ENCODE measurements at places on chromosomes 12 and 14. TPM values are rescaled to one million over a fixed set of nuclear protein-coding genes. Genes with fewer than 3 reads are reported as not detected.

- no peak for DNase-seq
These were observed 28.2 kb upstream of the SNRPF start for GRCh38 chr12:95830335-95831089.

DNA sequence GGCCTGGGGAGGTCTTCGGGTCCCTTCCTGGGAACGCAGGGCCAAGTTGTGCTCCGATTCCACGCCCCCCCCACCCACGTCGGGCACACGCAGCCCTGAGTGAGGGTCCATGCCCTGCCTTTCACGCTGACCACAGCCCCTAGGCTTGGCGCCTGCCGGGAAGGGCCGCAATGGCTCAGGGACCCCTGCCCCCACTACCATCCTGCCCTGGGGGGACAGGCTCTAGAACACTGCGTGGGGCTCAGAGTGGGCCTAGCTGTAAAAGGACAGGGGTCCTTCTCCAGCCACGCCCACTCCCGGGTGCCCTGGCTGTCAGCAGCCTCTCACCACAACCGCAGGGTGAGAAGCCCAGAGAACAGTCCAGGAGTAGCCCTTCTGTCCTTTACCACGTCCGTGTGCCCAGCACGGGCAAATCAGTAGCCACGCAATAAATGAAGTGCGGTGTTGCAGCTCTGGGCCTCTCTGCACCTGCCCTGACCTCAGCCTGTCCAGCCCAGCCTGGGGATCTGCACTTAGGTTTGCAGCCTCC lies 9.4 kb upstream of the GPR68 start:
- no peak for DNase-seq

GRCh38 chr12:76033081-76034011 lies 1.8 kb upstream of the PHLDA1 start:
- DNase-seq, result no peak

DNA sequence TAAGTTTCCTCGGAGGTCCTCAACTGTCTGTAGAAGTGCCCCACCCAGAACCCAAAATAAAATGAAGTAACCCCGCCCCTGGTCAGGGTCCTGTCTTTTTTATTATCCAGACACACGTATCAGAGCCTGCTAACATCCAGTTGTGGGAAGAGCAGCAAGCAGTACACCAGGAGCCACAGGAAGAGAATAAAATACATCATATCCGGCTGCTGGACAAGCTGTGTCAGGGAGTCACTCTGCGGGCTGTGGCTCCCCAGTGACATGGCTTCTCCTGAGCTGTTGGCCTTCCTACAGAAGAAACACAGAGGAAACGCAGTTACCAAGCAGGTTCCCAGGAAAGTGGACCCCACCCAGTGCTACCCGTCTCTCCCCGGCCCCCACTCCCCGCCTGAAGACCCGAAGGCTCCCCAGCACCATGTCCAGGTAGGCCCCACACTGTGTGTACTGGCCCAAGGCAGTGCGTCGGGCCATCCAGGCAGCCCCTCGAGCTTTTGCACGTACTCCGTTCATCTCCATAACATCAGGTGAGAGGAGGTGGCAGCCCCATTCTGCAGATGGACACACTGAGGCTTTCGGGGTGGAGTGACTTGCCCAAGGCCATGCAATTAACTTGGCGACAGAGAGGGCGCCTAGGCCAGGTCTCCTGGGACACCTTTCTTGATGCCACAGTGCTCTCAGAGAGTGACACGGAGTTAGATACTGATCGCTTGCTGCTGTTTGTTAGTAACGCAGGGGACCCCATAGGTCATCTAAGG lies 34.3 kb upstream of the DICER1 start:
- no peak for DNase-seq

DNA sequence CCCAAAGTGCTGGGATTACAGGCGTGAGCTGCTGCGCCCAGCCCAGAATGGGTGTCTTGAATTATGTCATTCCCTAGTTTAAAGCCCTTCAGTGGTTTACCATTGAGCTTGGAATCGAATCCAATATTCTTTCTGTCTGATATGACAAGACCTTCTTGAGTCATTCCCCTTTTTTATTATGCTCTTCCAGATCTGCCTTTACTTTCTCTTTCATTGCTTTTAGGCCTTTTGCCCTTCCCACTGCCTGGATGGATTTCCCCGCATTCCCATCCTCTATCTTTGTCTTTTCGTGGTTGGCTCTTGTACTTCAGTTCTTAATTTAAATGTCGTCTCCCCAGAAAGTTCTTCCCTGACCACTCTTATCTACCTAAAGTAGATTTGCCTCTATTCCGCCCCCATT lies 1.6 kb downstream of the TRAFD1 start:
- DNase-seq, result no peak

DNA sequence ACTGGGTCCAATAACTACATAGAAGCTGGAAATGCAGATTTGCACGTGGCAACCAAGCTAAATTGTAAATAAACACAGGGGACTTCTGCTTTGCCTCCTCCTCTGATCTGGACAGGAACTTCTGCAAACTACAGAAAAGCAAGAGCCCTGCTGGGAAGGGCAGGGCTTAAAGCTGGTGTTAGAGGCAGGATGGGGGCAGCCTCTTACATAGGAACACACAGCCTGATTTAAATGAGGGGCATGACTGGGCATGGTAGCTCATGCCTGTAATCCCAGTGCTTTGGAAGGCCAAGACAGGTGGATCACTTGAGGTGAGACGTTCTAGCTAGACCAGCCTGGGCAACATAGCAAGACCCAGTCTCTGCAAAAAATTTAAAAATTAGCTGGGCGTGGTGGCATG lies 46.7 kb downstream of the ERH start:
- DNase-seq, result no peak

- no peak for DNase-seq
These were observed 19.0 kb upstream of the PELI2 start for GRCh38 chr14:56099081-56099797.

SMIM41 gene
- 0.19 TPM for polyA plus RNA-seq

DNA sequence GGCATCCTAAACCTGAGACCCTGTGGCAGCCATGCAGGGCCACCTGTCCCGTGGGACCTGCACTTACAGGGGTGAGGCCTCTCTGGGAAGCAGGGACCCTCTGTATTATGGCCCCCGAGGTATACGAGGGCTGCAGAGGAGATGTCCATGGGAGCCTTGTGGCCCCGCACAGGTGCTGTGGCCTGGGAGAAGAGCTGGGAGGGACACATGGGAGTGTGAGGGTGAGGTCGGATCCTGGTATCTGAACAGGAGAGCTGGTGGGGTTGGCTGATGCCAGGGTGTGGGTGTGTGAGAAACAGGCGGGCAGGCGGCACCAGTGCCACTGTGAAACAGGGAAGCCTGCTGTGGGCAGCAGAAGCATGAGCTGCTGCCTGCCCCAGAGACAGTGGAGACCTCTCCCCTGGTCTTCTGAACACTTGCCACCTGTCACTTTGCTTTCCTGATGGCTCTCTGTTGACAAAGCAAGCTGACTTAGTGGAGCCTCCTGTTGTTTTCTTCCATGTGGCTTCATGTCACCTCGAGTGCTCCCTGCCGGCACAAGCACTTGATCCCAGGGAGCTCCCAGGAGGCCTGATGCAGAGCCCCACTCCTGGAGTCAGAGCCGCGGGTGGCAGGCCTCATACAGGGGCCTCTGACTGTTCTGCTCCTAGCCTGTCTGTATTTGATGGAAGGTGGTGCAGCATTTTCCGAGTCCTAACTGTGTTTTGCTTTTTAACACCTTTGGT lies 19.8 kb upstream of the AMN start:
- no peak for DNase-seq

GRCh38 chr12:93139028-93139665 lies 210.1 kb upstream of the EEA1 start:
- DNase-seq, result no peak

DNA sequence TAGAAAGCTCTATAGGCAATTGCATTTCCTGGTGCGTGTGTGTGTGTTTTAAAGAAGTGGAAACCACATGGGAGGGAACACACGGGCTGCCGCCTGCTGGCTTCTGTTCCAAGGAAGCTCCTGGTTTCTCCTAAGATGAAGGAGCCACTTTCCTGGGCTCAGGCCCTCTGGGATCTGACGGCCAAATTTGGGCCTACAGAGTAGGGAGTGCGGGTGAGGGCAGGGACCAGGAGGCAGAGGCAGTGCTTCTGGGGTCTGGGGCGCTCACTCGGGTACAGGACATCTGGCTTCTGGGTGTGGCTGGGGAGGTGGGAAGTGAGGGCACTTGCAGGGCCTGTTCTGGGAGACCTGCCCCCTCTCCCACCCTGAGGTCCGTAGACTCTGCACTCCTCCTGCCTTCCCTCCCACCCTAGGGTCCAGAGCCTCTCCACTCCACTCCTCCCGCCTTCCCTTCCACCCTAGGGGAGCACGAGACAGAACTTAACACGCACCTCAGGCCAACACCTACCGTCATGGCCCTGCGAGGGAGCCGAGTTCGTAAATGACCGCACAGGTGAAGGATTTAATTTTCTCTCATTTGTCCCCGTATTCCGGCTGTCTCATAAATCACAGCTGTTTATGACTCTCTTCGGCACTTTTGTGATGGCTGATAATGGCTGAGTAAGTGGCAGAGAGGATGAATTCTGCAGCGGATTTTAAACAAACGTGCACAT lies 127.7 kb downstream of the KIF26A start:
- no peak for DNase-seq

DNAJC22 gene
- polyA plus RNA-seq, result 0.15 TPM

PROX2 gene
- polyA plus RNA-seq, result 0.79 TPM

DNA sequence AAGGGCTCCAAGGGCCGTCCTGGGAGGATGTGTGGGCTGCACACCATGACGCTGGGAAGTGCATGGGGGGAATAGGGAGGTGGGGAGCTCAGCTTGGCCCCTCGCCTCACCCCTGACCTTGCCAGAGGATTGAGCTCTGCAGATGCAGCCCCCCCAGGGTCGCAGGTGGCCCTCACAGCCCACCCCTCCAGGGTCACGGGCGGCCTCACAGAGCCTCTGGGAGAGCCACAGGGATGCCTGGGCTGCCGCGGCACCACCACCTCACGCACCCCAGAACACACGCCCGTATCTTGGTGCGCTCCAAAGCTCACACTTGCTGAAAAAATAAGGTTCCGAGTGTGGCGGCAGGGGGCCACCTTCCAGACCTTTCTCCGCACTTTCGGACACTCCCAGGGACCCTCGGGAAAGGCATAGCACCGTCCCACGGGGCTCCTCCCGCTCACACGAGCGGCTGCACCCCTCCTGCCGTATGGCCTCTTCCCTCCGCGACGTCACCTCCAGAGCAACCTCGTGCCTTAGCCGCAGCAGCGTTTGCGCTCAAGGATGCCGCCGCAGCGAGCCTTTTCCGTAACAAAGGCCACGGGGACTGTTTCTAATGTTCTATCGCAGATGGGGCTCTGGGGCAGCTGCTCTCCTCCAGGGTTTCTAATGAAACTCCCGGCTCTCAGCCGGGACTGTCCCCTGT lies 9.9 kb upstream of the FBRSL1 start:
- DNase-seq, result no peak

GRCh38 chr12:118355843-118356242 lies 16.9 kb downstream of the TAOK3 start:
- DNase-seq, result no peak

DNA sequence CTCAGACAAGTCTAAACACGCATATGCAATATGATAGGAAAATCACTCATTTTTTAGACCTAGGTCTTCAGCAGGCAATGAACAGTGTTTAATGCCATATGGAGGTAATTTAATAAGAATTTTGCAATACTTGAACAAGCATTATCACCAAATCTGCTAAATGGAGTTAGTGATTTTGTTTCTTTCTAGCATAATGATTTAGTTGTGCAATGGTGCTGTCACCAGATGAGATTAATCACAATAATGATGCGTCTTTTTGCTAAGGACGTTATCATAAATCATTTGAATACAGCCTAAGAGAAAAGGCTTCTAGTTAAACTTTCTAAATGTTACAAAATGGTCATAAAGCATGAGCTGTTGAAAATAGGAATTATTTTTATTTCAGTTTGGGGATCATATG lies 170.0 kb upstream of the SLC16A7 start:
- DNase-seq, result peak; percentile 73

DNA sequence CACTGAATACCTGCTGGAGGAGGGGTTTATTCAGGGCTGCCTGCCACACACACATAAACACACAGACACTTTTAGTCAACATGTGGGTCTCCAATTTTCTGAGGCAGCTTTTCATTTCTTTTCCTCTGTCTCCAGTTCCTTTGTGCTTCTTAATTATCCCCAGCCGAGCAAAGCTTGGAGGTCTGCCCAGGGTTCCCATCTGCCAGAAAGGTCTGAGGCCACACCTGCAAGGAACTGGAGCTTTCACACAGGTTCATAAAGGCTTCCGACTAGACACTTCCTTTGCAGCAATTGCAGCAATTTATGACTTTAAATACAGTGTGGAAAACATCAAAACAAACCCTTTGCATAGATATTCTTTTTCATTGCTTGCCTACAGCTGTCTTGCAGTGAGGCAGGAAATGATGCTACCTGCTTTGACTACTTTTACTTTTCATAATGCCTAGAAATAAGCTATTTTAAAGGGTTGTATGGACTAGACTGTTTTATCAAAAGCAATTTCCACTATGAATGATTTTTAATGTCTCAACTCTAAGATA lies 1318.9 kb downstream of the AACS start:
- peak; percentile 10 for DNase-seq

RND1 gene
- 0.52 TPM for polyA plus RNA-seq

- DNase-seq, result no peak
These were observed 91.0 kb downstream of the BORCS5 start for GRCh38 chr12:12447837-12448236.

GRCh38 chr14:75059642-75060041 lies 4.2 kb downstream of the ACYP1 start:
- DNase-seq, result no peak

- DNase-seq, result no peak
These were observed 22.1 kb downstream of the MTHFD1 start for GRCh38 chr14:64410084-64410774.

PRH1 gene
- 5.2 TPM for polyA plus RNA-seq

- no peak for DNase-seq
These were observed 13.6 kb downstream of the PIWIL1 start for GRCh38 chr12:130351326-130351725.

NTF3 gene
- polyA plus RNA-seq, result 2.3 TPM

- no peak for DNase-seq
These were observed 80.1 kb upstream of the ALG10 start for GRCh38 chr12:33942172-33942571.

DNA sequence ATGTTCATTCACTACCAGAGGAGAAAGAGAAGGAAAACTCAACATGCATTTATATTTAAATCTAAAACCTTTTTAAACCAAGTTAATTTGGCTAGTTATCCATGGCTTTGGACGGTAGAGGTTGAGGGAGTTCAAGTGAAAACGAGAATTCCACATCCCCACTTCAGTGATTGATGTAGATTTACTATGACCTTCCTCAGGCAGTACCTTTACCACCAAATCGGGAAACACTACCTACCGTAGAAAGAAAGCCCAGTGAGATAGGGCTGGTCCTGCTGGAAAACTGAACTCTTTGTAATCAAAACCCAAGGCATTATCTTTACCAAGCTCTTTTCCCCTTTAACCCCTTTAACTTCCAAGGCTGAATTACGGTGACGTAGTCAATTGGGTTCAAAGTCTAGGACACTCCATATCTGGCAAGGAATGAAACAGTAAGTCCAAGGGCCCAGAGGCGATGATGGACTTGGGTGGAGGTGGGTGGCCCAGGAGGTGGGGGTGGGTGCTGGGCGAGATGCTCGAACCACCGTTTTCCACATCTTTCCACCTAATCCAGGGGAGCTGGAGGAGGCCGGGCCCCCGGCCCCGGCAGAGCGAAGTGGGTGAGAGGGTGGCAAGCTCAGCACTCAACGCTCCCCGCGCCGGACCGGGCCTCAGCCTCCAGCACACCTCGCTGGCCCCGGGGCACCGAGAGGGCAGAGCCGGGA lies 618 bp downstream of the SEC23A start:
- peak; percentile 43 for DNase-seq

CLEC4D gene
- polyA plus RNA-seq, result not detected

All from muscle of back (tissue), 13 donors.